ENCODE measurements at places on chromosomes 4 and X.

GRCh38 chr4:26896636-26897035 is 36.0 kb downstream of the STIM2 start:
- DNase-seq: no peak

- DNase-seq: no peak
Observed at GRCh38 chr4:53902786-53903185, 161.6 kb downstream of the CHIC2 start.

DNA sequence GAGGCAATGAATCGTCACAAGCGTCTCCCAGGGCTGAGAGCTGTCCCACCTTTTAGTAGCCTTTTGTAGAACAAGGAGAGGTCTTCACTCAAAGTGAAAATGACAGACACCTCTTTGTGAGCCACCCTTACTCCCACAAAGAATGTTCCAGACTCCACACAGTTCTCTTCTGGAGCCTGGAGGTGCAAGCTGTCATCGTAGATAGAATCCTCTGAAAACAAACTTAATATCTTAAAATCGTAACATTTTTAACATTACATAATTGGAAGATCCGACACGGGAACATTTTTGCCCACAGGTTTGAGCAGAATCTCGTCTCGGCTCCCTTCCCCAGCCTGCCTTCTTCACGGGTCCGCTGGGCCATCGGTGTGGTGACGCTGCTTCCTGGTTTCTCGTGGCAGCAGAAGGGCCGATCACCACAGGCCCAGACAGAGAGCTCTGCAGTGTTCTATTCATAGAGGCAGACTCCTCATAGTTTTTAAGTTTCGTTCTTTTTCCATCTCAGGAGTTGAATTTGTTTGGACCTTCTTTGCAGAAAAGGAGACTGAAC is 27.7 kb downstream of the WFS1 start:
- no peak for DNase-seq

DNA sequence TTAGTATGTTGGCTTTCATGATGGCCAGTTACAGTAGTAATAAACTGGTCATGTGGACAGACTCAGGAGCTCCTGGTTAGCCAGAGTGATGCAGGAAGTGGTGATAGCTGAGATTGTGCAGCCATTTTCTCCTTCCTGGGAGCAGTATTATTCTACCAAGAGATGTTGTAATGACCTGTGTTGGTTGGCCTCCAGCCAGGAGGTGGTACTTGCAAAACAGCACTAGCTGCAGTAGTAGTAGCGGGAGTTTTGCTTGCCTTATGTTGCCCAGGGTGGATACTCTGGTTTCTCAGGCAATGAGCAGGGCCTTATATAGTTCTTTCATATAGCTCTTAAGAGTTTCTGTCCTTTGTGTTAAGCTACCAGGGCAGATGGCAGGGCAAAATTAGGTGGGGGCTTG is 998.8 kb downstream of the GLUD2 start:
- no peak for DNase-seq

GRCh38 chrX:27924261-27924660 is 57.0 kb downstream of the DCAF8L1 start:
- no peak for DNase-seq

- DNase-seq: peak; percentile 54
Observed at GRCh38 chrX:21745756-21746155, 12.2 kb downstream of the SMPX start.

GRCh38 chr4:106585915-106586349 is 217.4 kb upstream of the GIMD1 start:
- no peak for DNase-seq

- no peak for DNase-seq
Observed at GRCh38 chr4:176504118-176504517, 184.4 kb downstream of the SPCS3 start.
